ENCODE measurements at places on chromosomes 12 and 14. TPM values are rescaled to one million over a fixed set of nuclear protein-coding genes. Genes with fewer than 3 reads are reported as not detected.

The ADGRD1 gene
- 0.29 TPM for total RNA-seq

The RPL6 gene
- total RNA-seq = 1,580 TPM

The TCL1B gene
- total RNA-seq = 0.88 TPM

The MGAT2 gene
- 54.1 TPM for total RNA-seq

The ACOT6 gene
- not detected for total RNA-seq

The DEPDC4 gene
- 0.38 TPM for total RNA-seq

- no peak for DNase-seq
These were observed 2.1 kb upstream of the PRR4 start for GRCh38 chr12:10851243-10851858.

DNA sequence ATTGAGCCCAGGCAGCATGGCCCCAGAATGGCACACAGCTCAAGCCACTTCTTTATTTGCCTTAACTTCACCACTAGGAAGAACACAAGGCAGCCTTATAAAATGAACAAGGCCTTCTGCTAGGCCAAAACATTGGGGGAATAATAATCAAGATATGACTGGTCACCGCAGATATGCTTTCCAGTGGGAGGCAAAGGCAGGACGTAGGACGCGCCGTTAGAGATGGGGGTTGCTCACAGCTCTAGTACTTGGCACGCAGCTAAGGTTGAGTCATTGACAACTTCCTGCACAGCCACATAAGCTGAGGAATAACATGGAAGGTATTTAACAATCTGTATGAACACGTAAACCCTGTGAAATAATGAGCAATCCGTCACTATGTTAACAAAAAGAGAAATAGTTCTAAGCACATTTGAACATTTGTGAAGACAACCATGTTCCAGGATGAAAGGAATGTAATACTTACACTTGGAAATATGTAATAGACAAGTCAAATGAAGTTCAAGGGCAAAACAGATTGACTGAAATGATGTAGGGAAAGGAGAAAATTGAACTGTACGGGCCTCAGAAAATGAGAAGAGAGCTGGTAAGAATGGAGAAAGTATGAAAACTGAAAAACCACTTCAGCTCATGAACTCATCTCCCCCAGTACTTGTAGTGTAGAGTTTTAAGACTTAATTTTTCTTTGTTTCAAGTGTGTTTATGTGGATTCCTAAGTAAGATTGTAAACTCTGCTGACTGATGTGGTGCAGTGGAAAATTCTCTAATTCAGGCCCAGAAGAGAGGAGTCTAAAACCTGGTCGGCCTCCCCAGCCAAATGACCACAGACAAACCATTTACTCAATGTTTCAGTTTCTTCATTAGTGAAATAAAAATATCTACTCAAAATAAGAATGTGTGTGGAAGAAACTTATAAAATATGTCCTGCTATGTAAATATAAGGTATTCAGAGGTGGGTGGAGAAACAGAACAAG, 59.3 kb upstream of the CCDC91 start:
- no peak for DNase-seq

GRCh38 chr14:38339696-38340095, 83.8 kb upstream of the CLEC14A start:
- DNase-seq = no peak

DNA sequence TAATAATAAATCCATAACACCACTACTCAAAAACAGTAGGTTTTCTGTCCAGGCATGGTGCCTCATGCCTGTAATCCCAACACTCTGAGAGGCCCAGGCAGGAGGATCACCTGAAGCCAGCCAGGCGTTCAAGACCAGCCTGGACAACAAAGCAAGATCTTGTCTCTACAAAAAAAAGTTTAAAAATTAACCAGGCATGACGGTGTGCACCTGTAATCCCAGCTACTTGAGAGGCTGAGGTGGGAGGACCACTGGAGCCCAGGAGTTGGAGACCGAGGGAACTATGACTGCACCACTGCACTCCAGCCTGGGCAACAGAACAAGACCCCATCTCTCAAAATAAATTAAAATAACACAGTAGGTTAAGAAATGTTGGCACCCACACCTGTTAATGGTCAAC, 44.5 kb upstream of the AP4S1 start:
- no peak for DNase-seq

DNA sequence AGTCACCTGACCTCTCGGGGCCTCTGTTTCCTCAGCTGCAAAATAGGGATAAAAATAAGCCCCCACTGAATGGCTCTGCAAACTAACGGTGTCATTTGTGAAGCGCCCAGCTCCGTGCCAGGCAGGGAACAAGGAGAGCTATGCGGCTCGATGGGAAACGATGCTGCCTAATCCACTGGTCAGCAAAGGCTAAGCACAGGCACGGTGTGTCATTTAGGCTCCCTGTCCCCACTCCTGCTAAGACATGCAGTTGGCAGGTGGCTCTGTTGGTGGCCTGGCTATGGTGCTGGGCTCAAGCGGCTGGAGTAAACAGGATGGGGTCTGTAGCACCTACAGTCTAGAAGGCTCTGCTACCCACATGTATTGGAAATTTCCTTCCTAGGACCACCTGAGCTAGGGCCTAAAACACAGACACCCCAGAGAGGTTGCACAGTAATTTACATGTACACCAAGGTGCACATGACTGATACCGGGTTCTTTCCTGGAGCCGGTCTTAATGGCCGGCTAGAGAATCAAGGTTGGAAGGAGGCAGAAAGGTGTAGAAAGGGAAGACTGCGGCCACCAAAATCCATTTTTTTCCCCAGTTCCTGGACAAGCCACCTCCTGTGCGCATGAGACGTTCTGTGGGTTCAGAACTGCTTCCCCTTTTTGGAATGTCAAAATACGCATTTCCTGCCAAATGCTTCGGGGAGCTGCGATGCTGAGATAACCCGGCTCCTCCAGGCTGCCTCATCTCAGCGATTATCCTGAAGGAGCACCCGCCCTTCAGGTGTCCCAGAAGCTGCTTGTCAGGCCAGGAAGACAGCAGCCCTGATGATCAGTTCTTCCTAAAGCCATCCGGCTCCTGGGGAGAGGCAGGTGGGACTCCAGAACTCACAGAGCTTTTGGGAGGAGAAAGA, 1.0 kb downstream of the CACNA2D4 start:
- no peak for DNase-seq

DNA sequence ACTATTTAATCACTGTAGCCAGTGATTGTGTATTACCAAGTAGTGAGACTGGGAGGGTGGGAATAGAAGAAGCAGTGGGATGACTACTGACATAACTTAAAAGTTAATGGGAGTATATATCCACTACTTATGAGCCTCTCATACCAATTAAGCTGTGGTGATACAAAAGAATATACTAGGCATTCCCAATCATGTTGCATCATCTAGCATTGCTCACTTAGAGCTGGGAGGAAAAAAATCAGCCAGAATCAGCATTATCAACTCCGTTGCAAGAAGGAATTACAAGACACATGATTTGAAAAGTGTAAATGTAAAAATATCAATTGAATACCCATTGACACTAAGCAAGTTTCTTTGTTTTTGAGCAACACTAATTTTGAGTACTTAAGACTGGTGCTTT, 745 bp upstream of the PPP1R36 start:
- DNase-seq = no peak

DNA sequence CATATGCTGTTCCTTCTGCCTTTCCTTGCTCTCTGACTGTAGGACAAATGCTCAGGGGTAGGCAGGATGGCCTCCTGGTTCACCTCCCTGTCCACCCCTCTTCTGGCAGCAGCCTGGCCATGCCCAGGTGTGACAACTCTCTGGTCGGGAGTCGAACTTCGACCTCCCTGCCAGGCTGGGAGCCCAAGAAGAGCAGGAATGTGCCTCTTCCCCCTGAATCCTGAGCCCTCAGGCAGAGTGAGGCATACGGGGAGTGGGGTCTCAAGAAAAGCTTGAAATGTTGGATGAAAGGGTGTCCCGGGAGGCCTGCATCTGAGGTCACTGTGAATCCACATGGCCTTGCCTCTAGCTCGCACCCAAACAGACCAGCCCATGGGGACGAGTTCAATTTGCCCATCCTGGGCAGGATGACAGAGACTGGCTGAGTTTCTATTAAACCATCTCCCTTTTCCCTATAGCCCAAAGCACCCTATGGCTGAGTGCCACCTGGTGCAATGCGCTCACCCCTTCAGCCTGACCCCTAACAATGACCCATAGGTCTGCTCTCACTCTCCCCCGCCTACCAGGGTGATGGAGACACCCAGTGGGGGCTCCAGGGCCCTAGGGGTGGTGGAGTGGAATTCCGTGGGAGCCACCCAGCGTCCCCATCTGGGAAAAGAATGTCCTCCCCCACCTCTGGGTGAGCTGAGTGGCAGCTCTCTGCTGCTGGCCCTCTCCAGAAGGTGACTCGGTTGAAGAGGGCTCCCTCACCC, 52.9 kb upstream of the DIO3 start:
- no peak for DNase-seq

GRCh38 chr14:98366429-98366828, 905.6 kb downstream of the BCL11B start:
- no peak for DNase-seq

- peak; percentile 68 for DNase-seq
These were observed 24.2 kb upstream of the HIF1A start for GRCh38 chr14:61671082-61671481.
